ENCODE measurements at places on chromosomes 4 and X.

GRCh38 chrX:103811858-103812257 lies 20.2 kb downstream of the RAB9B start:
- DNase-seq: no peak

- no peak for DNase-seq
Measured at GRCh38 chrX:329291-329910, 10.8 kb upstream of the GTPBP6 start.

- no peak for DNase-seq
Measured at GRCh38 chr4:33649015-33649414, 2595.3 kb downstream of the ARAP2 start.

- peak; percentile 56 for DNase-seq
Measured at GRCh38 chrX:40734971-40735324, 394 bp downstream of the MED14 start.

DNA sequence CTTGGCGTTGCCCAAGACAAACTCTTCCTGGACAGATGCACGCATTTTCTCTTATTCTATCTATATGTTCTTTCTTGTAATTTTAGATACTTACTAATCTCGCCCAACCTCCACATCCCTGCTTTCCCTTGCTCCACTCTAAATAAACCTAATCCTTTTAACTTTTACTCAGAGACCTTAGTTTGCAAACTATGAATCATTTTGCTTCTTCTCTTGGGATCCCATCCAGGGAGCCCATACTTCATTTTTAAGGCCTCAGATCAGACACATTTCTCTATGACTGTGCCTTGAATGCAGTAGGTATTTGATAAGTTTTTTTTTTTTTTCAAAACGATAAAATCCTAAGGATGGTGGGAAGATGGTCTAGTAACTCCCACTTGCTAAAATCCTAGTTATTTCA lies 353.8 kb upstream of the HAND2 start:
- no peak for DNase-seq

DNA sequence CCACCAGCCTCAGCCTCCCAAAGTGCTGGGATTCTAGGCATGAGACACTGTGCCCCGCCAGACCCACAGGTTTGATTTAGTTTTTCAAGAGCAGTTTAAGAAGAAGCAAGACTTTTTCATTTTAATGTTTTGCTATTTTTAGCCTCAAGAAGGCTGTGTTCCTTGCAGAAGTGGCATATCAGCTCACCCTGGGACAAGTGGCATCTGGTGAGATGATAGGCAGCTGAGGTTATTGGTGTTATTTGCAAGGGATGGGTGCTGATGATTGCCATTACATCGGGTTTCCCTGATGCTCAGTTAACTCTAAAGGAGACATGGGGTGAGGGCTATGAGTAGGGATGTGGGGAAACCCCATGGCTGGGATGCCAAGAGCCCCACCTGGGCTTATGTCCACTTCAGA lies 120.4 kb downstream of the MXRA5 start:
- no peak for DNase-seq

DNA sequence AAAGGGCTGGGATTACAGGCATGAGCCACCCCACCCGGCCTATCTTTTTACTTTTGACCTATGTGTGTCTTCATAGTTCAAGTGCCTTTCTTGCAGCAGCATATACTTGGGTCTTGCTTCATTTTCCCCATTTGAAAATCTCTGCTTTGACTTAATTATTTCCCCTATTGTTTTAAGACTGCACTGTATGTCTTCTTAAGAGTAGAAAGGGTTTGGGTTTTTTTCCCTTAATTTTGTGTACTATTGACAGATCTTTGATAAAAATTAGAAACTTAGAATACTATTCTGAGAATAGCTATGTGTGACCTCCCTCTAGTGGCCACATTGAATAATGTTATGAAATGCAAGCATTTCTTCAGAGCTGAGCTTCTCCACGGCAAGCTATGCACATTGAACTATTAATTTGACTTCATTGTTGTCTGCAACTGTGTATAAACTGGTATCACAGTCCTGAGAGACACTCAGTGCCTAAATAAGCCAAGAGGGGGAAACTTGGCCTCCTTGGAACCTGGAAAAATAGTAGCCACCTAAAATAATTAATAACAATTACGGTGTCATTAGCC lies 8.7 kb upstream of the SLC25A4 start:
- no peak for DNase-seq

- no peak for DNase-seq
Measured at GRCh38 chr4:35836596-35836995, 407.7 kb downstream of the ARAP2 start.

Data from aorta (tissue), 5 donors.